ENCODE measurements at places on chromosomes 5 and 9. TPM values are rescaled to one million over a fixed set of nuclear protein-coding genes. Genes with fewer than 3 reads are reported as not detected.

Gene C9orf152
- total RNA-seq, result 0.30 TPM

- DNase-seq, result no peak
These were observed 4.7 kb upstream of the ISCA1 start for GRCh38 chr9:86287013-86287412.

- no peak for DNase-seq
These were observed 10.4 kb downstream of the ENHO start for GRCh38 chr9:34512131-34513078.

Gene OR1J2
- total RNA-seq, result not detected

DNA sequence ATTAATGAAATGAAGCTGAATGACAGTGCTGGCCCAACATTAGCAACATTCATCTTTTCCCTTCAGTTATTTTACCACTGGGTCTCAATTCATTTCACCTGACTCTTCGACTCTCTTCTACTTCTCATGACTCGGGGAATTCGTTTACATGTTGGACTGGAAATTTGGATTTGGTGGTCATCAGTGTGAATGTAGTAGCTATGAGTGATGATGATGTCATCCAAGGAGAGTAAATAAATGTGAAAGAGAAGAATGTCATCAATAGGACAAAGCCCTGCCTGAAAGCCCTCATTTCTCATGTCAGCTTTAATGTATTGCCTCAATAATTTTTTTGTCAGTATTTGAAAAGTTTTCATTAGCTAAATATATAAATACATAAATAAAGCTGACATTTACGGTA, 21.9 kb upstream of the CFAP95 start:
- no peak for DNase-seq

Gene FRMD3
- total RNA-seq, result 10.1 TPM

Gene PFN3
- total RNA-seq, result not detected

DNA sequence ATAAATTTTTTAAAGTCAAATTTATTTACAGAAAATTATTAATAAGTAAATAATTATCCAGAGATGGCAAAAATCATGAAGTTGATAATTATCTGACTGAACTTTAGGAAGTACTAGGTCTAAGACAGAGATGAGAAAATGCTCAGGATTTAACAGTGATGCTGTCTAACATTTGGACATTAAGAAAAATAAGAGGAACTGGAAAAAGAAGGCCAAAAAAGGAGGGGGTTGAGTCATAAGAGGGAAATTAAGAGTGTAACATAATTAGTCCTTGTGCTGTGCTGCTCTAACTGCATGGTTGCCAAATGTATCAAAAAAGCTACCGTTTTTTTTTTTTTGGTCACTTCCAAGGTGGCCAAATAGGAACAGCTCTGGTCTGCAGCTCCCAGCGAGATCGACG, 35.4 kb upstream of the TUT7 start:
- no peak for DNase-seq

Gene SLIT3
- 42.4 TPM for total RNA-seq

Data from skin of body (tissue), 3 donors.